ENCODE measurements at places on chromosomes 1 and 21.

- no peak for DNase-seq
Observed at GRCh38 chr1:186958520-186958919, 129.8 kb downstream of the PLA2G4A start.

DNA sequence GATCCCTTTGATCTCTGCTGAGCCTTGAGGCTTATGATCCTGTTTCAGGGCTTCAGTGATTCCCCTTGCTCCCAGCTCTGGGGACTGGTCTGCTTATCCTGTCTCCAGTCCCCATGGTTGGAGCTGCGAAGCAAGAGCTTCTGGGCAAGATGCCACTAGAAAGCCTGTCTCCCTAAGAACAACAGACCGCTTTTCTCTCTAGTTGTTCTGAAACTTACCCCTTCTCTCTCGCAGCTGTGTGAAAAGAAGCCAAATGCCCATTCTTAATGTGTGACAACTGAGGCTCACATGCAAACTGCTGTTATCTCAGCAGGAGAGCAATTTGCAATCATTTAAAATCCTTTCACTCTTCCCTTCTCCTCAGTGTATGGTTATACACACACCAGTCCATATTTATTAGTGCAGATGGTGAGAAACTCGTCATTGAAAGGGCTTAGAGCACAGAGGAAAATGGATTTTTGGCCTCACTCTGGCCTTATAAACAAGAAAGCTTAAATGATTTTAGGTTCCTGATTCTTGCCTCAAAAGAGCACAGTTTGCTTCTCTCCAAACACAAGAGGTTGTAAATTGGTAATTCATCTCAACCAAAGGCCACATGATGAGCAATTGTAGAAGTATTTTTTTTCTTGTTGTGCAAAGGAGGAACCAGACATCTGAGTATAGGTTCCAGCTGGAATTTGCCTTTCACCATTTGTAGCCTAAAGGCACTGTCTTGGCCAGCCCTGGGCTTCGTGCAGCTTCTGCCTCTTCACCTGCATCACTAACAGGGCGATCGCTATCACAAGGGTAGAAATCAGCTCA, 179.2 kb upstream of the LMO4 start:
- no peak for DNase-seq

- DNase-seq, result no peak
Observed at GRCh38 chr1:37628026-37628556, 6.6 kb downstream of the RSPO1 start.

DNA sequence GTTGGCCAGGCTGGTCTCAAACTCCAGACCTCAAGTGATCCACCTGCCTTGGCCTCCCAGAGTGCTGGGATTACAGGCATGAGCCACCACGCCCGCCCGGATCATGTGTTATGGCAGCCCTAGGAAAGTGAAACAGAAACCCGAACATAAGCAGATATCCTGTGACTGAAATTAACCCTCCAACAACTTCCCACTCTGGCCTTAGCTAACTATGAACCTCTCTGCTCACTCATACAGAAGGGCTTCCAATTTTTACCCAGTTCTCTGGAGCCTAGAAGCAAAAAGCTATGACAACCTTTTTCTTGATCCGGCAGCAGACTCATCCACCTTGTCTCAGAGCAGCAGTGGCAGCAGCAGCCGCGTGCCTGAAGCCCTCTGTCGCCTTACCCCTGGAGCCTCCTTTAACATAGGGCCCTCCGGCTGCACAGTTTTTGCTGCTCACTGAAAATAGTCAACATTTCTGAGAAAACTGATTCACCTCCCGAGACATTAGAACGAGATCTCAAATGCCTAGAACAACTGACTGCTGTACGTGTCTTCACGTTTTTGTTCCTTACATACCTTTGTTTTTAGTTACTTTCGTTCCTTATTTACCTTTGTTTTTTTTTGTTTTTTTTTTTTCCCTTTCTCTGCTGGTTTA, 9.3 kb downstream of the CBR1 start:
- DNase-seq, result peak; percentile 44

- peak; percentile 77 for DNase-seq
Observed at GRCh38 chr1:155134880-155135414, 705 bp upstream of the SLC50A1 start.

DNA sequence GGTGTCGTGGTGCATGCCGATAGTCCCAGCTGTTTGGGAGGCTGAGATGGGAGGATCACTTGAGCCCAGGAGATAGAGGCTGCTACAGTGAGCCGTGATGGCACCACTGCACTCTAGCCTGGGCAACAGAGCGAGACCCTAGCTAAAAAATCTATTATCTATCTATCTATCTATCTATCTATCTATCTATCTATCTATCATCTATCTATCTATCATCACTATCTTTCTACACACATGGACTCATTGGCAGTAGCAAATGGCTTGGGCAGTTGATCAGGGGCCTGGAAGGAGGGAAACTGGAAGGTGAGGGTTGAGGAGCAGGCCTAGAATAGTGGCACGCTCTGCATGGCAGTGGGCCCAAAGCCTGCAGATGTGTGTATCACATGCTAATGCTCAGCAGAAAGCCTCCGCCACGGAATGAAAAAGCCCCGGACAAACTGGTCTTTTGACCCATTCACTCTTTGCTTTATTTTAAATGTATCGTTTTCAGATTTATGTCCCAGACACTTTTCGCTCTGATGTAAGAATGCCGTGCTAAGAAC, 7.3 kb upstream of the HUNK start:
- DNase-seq, result no peak

GRCh38 chr1:182408435-182409075, 8.1 kb upstream of the TEDDM1 start:
- DNase-seq, result no peak

GRCh38 chr1:157186281-157186992, 48.2 kb upstream of the ETV3 start:
- no peak for DNase-seq

GRCh38 chr1:119673171-119673940, 25.3 kb upstream of the ZNF697 start:
- no peak for DNase-seq

GRCh38 chr1:67676946-67677345, 8.1 kb upstream of the GADD45A start:
- DNase-seq, result no peak

GRCh38 chr1:165888552-165888920, 61.1 kb downstream of the UCK2 start:
- DNase-seq, result no peak

DNA sequence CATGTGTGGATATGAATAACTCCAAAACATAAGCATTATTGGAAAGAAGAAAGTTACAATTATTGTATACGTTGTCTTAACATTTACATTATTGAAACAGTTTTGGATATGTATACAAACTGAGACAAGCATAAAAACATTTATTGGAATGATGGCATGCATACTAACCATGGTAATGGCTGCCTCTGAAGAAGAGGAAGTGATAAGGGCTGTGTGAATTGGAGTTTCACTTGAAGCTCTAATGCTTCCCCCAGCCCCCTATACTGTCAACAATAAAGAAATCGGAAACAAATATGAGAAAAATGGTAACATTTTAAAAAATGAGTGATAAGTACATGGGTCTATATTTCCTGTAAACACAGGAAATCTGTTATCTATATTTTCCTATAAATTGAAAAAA, 367.7 kb upstream of the DPYD start:
- DNase-seq, result no peak

DNA sequence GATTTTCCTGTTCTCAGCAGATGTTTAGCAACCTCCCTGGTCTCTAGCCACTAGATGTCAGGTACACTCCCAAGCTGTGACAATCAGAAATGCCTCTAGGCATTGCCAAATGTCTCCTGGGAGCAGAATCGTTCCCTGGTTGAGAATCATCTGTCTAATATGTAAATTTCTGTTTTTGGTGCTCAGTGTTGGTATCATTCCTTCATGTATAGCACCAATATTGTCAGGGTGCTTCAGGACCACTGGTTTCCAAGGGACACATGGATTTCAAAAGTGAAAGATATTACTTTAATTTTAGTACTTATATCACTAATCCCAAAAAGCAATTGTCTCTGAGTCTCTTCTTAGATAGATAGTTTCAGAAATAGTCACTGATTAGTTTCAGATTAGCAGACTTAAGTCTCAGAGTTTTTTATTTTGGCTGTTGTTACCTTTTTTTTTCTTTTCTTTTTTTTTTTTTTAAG, 160.1 kb downstream of the PTPRC start:
- DNase-seq, result no peak

- no peak for DNase-seq
Observed at GRCh38 chr1:55067022-55067778, 27.9 kb downstream of the PCSK9 start.

DNA sequence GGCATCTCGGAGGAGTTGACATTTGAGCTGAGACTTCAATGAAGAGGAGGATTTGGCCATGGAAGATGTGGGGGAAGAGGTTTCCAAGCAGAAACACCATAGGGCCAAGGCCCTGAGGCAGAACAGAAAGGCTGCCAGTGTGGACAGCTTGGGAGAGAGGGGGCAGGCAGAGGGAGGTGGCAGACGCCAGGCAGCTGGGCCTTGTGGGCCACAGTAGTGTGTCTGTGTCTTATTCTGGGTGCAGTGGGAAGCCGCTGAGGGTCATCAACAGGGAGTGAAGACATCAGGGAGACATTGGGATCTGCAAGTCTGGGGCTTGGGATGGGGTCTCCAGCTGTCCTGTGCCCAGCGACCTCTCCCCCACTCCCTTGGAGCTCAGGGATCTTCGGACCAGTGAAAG, 96.8 kb downstream of the LACTBL1 start:
- no peak for DNase-seq

DNA sequence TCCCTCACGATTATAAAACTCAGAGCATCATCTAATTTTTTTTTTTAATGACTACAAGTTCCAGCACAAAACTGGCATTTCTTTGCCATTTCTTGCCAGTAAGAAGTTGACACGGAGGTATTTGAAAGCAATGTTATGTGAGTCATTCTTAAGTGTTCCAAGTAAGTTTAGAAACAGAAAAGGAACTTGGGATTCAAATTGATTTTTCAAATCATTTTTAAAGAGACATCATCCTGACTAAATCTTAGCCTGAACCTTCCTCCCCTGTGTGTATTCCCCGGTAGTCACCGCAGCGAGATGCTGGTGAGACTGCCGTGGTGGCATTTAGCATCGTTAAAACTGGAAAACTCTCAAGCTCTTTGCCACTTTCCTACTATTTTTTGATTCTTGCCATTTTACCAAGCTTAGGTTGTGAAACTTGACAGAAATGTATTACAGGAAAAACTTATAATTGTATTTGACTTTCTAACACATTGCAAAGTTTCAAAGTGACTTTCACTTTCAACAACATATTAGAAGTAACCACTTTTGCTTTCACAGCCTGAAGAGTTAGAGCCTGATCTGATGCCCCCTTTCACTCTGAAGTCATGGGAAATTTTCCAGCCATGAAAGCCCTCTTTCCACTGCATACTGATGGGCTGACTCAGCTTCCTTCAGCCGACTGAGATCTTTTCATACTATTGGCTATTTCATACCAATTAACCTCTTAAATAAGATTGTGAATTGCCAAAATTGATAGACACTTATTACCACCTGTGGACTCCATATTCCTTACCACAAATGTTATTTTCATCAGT, 61.4 kb downstream of the OLFML2B start:
- DNase-seq, result peak; percentile 23

DNA sequence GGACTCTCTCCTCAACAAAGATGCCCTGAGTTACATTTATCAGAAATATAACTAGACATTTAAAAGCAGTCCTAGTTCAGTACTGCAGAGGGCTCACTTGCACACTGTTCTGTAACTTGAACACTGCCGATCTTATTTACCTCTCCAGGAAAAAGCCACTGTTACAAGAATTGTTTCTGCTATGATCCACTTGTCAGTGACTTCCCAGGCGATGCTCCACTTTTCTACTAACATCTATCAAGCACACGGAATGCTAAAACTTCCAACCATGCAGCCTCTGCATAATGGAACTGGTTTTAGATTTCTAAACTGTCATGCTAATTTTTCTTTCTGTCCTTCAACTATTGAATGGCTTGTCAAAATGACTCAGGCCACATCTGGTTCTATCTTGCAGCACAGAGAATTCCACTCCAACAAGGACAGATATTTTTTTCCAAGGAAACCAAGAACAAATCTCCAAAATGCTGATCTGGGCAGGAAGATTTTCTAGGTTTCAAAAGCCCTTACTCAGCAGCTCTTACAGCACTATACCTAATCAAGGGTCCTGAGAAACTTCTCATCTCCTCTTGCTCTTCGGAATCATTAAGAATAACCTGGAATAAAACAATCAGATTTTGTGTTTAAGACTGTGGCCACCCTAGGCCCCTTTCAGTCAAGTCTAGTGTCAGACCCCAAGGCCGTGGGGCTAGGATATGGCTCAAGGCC, 9.9 kb downstream of the SEC16B start:
- no peak for DNase-seq

DNA sequence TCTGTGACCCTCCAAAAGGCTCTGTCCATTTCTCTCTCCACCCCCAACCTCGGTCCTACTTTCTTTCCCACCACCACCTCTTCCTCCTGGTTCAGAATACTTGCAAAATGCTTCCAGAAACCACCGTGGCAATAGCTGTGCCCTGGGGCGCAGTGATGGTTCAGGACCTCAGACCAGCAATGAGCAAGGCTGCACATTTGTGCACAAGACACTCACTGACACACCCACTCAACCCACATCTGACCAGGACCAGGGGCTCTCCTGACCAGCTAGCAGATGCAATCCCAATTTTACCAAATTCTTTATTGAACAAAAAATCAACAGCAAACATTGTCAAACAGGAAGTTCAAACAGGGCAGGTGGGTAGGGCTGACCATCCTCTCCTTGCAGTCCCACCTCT, 25.7 kb downstream of the SPOCD1 start:
- DNase-seq, result no peak

DNA sequence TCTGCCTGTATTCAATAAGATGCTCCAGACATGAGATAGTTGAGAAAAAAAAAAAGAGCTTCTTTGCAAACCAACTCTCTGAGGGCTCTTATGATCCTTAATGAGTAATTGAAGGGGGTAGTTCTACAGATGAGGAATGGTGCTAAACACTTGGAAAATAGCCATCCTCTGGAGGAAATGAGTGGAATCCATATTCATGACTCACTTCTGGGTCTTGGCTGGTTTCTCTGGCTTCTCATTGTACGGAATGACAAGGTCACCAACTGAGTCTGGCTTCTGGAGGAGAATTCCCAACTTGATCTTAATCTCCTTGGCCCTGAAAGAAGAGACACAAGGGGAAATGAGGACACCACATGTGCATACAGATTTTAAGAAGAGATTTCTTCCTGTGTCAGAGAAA, 34.7 kb downstream of the RGS5 start:
- no peak for DNase-seq

DNA sequence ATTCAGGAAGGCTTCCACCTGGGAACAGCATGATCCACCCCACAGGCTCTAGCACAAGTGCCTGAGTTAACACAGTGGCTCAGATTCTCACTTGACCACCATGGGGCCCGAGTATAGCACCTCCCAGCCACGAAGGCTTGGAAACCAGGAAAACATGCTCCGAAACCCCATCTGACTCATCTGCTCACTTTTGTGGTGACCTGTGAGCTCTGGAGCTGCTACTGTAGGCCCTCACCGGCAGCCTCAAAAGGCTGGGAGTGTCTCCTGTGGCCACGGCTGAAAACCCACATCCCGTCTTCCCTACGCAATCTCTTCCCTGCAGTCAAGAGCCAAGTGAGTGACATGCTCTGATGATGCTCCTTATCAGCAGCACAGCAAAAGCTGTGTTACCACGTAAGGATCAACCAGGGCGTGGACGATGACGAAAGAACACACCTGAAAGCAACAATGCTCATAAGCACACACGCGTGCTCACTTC, 81.4 kb downstream of the TGFBR3 start:
- peak; percentile 52 for DNase-seq

All from activated CD4-positive, alpha-beta T cell treated with anti-CD3 and anti-CD28 coated beads, Interleukin-2, amount 50 U/mL, for 4 hours (primary cell).